ENCODE measurements at places on chromosomes 16 and 17. TPM values are rescaled to one million over a fixed set of nuclear protein-coding genes. Genes with fewer than 3 reads are reported as not detected.

TMC6 gene
- 2.2 TPM for total RNA-seq

TMEM235 gene
- total RNA-seq: not detected

SEZ6 gene
- not detected for total RNA-seq

SPIRE2 gene
- total RNA-seq: 2.3 TPM

DPEP1 gene
- not detected for total RNA-seq

TMIGD1 gene
- not detected for total RNA-seq

HOXB4 gene
- total RNA-seq: 0.10 TPM

SMIM36 gene
- total RNA-seq: not detected

RAB11FIP4 gene
- 0.75 TPM for total RNA-seq

FBXL19 gene
- total RNA-seq: 13.2 TPM

LITAF gene
- 39.9 TPM for total RNA-seq

WSCD1 gene
- total RNA-seq: 3.0 TPM

SSTR5 gene
- total RNA-seq: not detected

CDRT4 gene
- not detected for total RNA-seq

CHD9NB gene
- 5.1 TPM for total RNA-seq

CCL16 gene
- total RNA-seq: not detected

HOXB8 gene
- not detected for total RNA-seq
